Activated B cell treated with CpG ODN at 0.5 μM for 24 hours (primary cell): ENCODE measurements at places on chromosomes 1 and 21.

GRCh38 chr1:184507604-184508280 is 120.9 kb downstream of the C1orf21 start:
- DNase-seq: no peak

GRCh38 chr21:23887725-23888306 is 1719.5 kb downstream of the MRPL39 start:
- peak; percentile 37 for DNase-seq

DNA sequence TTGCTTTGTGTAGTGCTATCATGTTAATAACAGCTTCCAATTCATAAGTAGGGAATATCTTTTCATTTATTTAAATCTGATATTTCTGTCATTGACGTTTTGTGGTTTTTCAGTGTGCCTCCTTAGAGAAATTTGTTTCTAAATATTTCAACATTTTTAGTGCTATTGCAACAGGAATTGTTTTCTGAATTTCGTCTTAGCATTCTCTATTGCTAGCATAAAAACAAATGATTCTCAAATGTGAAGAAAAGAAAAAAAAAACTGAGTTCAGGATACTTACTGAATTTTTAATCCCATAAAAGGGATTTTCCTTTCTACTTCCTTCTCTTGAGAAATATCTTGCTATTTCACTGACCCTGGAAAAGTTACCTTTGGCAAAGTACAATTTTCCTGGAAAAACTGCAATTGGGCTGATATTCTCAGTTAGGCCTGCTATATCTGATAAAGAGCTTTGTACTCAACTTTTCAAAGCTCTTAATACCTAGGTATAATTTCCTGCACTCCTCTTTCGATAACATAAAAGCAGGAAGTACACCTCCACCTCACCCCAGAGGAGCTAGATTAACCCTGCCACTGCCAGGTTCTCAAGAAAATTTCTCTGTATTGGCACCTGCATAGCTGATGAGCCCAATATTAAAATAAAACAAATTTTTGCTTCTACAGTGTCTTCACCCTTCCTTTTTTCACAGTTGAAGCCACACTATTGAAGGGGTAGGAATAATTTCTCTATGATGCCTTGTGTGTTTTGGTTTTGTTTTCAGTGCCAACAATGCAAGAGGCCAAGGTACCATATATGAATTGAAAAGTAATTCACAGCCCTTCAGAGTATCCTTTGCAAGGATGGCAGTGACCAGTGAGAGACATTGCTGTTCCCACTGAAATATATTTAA is 35.6 kb downstream of the PTPN14 start:
- no peak for DNase-seq

DNA sequence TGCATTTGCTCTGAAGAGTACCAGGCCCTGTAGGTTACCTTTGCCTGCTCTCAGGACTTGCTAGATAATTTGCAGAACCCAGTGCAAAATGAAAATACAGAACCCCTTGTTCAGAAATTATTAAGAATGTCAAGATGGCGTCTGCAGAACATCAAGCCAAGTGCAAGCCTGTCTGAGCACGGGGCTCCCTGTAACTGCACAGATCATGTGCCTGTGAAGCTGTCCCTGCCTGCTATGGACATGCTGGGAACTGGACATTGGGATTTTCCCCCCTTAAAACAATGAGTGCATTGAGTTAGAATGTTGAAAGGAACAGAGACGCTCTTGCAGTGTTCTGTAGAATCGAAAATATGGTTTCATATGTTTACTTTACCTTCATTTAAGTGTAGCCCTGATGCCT is 2.9 kb downstream of the CLDN14 start:
- no peak for DNase-seq

DNA sequence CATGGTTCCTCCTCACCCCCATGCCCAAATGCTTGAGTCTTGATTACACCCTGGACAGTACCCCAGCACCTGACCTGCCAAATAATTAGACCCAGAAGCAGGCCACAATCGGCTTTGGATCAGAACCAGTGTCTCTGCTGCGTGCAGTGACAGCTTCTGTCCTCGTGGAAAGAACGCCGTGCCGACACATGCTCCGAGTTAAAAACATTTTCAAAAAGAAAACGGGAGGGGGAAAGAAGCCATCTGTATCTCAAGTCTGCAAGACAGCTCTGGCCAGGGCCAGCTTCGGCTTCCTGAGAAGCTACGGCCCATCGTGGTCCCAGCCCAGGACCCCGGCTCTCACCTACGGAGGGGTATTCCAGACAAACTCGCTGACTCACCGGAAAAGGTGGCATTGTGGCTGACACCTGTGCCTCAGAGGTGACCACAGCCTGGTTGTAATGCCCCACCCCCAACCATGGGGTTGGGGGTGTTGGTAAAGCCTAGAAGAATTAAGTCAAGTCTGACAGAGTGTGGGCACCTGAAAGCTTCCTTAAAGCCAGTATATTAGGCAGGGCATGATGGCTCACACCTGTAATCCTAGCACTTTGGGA is 25.8 kb downstream of the SSBP3 start:
- DNase-seq: no peak

- DNase-seq: no peak
Measured at GRCh38 chr1:195482137-195482536, 1126.1 kb downstream of the KCNT2 start.

DNA sequence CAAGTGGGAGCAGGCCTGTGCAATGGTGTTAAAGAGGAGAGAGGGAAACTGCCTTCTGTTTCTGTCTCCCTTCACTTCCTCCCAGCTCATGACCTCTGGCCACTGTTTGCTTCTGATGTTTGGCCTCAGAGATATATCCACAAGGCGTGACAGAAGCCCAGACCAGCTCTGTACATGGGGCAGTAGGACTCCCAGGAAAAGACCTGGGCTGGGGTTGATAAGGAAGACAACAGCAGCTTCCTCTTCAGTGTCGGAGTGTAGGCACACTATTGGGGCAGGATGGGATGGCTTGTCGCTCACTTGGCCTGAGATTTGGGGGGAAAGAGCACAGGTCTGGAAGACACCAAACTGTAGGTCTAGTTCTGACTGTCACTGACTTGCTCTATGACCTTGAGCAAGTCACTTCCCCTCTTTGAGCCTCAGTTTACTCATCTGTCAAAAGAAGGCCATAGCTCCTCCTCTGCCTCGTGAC is 67.8 kb upstream of the KLHDC7A start:
- no peak for DNase-seq

GRCh38 chr1:51641096-51641495 is 24.2 kb downstream of the OSBPL9 start:
- DNase-seq: no peak

DNA sequence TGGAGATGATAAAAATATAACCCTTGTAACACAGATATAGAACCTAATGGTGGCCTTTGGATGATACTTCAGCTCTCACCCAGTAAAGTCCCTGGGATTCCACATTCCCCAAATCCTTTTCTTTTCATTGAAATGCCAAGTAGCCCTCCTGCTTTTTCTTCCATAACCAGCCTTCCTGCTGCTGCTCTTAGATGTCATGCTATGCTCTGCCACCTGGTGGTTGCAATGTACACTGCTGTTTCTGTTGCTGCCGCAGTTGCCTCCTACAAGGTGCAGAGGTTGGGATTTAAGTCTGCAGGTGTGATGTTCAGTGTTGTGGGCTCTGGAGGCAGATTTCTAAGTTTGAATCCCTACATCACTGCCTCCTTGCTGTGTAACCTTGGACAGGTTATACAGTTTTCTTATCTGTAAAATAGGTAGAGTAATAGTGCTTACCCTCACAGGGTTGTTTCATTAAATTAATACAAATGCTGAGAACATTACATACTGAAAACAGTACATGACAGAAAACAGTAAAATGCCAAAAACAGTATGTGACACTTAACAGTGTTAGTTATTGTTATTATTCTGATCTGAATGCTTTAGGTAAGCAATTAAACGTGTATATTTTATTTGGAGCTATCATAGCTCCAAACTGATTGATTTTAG is 64.3 kb downstream of the CAMSAP2 start:
- peak; percentile 26 for DNase-seq

DNA sequence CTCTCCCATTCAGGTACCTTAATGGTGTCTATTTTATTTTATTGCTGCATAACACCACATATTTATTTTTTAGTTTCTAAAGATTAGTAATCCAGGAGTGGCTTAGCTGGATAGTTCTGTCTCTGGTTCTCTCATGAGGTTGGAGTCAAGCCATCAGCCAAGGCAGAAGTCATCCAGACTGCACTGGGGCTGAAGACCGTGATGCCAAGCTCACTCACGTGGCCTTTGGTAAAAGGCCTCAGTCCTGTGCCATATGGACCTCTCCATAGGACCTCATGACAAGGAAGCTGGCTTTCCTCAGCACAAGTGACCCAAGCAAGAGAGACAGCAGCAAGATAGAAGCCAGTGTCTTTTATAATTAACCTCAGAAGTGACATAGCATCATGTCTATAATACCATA is 23.0 kb upstream of the DDR2 start:
- DNase-seq: no peak

- DNase-seq: no peak
Measured at GRCh38 chr1:154876842-154877369, 6.8 kb upstream of the KCNN3 start.

DNA sequence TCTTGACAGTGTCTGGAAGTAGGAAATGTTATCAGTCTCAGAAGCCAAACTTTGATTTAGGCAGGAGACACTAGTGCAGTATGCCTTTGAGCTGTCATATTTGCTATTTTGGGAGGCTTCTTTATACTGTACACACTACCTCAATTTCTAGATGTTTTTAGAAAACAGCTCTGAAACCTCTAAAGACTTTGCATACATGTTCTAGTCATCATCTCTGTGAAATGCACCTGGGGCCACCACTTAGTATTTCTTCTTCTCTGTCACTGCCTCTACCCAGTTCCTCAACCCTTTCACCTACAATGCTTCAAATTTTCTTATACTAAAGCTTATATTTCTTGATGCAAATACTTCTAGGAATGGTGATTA is 29.1 kb upstream of the PLA2G4A start:
- DNase-seq: no peak

- no peak for DNase-seq
Measured at GRCh38 chr1:92030656-92031107, 897 bp downstream of the EPHX4 start.

GRCh38 chr1:5651027-5651410 is 341.2 kb downstream of the NPHP4 start:
- no peak for DNase-seq

GRCh38 chr1:65020774-65021173 is 54.4 kb upstream of the JAK1 start:
- no peak for DNase-seq

GRCh38 chr1:227411066-227411465 is 92.8 kb upstream of the CDC42BPA start:
- DNase-seq: no peak

GRCh38 chr1:159675046-159675445 is 39.3 kb downstream of the CRP start:
- no peak for DNase-seq

DNA sequence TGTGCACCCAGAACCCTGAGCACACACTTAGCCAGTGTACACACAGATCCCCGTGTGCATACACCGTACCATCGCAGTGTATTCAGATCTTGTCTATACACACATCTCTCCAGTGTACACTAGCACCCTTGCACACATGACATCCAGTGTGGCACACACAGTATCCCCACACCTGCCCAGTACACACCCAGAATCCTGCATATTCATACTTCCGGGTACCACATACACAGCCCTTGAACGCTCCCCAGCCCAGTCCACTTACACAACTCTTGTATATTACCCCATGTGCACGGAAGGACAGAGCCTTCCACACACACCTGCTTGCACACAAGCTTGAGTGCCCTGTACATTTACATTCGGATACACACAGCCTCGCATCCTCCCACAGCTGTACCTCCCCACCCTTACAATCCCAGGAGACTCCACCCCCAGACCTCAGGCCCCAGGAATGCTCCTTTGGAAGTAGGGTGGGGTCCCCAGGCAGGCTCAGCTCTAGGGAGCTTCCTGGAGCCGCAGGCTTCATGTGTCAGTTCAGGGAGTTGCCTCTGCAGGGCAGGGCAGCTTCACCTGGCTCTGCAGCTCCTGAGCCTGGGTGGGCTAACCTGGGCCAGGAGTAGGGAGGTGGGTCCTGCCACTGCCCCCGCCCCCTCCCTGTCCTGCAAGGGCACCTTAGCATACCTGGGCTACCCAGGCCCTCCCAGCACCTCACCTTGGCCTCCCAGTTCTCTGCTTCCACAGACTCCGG is 46.2 kb downstream of the AHDC1 start:
- no peak for DNase-seq

DNA sequence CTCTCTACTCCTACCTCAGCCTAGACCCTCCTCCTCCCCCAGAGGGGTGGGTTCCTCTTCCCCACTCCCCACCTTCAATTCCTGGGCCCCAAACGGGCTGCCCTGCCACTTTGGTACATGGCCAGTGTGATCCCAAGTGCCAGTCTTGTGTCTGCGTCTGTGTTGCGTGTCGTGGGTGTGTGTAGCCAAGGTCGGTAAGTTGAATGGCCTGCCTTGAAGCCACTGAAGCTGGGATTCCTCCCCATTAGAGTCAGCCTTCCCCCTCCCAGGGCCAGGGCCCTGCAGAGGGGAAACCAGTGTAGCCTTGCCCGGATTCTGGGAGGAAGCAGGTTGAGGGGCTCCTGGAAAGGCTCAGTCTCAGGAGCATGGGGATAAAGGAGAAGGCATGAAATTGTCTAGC is 21.6 kb upstream of the VPS13D start:
- no peak for DNase-seq

GRCh38 chr1:56068908-56069307 is 510.5 kb downstream of the PLPP3 start:
- DNase-seq: no peak

- DNase-seq: no peak
Measured at GRCh38 chr1:225818229-225818628, 8.3 kb downstream of the EPHX1 start.

DNA sequence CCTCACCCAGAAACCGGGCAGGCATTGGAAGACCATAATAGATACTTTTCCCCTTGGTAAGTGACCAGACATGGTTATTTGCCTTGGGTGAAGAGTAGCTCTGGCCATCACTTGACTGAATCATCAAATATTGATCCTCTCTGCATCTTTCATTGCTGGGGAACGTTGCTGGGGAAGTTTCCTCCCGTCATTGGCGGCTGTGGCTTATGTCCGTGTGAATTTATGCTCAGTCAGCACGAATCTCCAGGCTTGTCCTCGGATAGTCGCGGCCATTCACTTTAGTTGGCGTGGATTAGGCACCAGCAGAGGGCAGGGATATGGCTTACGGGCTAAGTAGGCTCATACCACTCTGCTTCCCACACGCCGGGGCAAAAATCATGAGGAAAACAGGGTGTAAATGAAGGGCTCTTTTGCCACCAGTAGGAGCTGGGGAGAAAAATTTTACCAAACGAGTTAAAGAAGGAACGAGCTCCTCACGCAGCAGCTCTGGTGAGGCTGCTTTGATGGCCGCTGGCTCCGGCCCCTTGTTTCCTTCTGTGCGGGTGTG is 473.4 kb downstream of the CAMTA1 start:
- DNase-seq: no peak

DNA sequence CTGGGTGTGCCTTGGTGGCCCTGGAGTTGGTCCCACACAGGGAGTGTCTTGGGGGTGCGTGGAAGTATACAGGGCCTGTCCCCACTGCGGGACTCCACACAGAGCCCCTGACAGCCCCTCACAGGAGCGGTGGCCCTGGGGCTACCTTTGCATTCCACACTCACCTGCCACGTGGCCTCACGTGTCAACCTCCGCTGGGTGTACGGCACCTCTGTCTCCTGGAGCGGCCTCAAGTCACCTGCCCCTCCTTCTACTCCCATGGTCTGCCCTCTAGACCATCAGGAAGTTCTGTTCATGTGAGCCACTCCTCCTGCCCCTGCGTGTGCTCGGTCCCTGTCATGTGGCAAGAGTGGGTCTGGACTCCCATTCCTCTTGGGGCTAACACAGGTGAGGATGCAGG is 58.6 kb downstream of the FAAP20 start:
- no peak for DNase-seq
